ENCODE measurements at places on chromosomes 12 and 14.
A peak's percentile ranks its signal among the peaks of the same experiment; 100 is the strongest.

- DNase-seq: no peak
Observed at GRCh38 chr14:102953100-102953499, 30.6 kb downstream of the AMN start.

GRCh38 chr14:36055681-36056225 is 120.8 kb downstream of the PTCSC3 start:
- DNase-seq: no peak

GRCh38 chr12:130031041-130031440 is 127.2 kb upstream of the TMEM132D start:
- no peak for DNase-seq

DNA sequence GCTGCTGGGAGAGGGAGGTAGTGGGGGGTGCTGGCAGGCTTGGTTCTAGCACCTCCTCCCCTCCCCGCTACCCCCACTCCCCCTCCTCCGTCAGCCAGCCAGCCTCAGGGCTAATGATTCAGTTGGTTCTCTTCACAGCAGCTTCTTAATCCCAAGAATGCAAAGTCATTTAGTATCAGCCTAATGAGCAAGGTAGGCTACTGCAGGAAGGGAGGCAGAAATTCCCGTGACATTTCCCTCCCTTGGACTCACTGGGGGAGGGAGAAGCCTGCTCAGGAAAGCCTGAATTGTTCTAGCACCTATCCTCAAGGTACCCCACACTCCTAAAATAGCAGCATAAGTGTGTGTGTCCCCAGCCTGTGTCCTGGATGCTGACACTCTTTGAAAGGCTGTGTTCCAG is 29.8 kb downstream of the ITPK1 start:
- DNase-seq: no peak

GRCh38 chr14:75702616-75703261 is 41.7 kb downstream of the TTLL5 start:
- DNase-seq: no peak

DNA sequence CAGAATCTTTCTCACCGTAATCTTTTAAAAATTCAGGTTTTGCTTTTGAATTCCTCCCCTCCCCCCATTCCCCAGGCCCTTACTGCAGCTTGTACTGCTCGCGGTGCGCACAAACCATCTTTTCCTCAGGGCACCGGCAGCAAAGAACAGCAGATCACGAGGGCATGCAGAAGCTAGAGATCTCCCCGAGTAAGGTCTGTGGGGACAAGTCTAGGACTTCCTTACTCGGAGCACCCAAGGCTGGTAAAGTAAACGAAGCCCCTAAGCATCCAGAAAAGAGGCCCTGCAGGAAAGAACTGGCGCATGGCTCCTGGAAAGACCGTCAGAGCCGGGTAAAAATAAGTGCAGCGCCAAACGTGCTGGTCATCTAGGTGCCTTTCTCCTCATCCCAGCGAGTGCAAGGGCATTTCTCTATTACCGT is 727 bp downstream of the LDHB start:
- peak; percentile 55 for DNase-seq

DNA sequence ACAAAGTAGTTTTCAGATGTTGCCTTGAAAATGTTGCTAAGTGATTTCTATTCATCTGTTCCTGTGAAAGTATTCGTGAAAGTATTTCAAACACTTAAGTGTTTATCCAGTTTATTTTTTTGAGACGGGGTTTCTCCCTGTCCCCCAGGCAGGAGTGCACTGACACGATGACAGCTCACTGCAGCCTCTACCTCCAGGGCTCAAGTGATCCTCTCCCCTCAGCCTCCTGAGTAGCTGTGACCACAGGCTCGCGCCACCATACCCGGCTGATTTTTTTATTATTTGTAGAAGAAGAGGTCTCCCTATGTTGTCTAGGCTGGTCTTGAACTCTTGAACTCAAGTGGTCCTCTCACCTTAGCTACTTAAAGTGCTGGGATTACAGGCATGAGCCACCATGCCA is 1.7 kb downstream of the ZDHHC17 start:
- DNase-seq: no peak

Data from stimulated activated CD4-positive, alpha-beta T cell treated with anti-CD3 and anti-CD28 coated beads, Interleukin-2, amount 100 ng/mL, for 24 hours (primary cell).